ENCODE measurements at places on chromosomes 13 and 19.

DNA sequence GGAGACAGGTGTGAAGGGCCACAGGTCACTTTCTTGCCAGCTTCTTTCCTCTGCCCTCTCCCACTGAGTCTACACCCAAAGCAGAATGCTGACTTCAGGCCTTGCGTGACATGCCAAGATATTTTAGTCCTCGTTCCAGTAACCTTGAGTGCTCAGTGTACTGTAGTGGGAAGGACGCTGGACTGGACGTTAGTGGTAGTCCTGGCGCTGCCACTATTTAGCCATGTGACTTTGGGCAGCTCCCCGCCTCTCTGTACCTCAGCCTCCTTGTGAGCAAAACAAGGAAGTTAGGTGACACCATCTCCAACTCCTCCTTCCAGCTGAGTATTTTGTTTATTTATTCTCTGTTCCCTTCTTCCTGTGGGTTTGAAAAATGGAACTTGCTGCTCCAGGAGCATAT lies 86.1 kb downstream of the FRY start:
- no peak for DNase-seq

- peak; percentile 59 for DNase-seq
Observed at GRCh38 chr13:59677966-59678814, 485.5 kb downstream of the DIAPH3 start.

- no peak for DNase-seq
Observed at GRCh38 chr13:60629158-60629557, 232.1 kb downstream of the TDRD3 start.

DNA sequence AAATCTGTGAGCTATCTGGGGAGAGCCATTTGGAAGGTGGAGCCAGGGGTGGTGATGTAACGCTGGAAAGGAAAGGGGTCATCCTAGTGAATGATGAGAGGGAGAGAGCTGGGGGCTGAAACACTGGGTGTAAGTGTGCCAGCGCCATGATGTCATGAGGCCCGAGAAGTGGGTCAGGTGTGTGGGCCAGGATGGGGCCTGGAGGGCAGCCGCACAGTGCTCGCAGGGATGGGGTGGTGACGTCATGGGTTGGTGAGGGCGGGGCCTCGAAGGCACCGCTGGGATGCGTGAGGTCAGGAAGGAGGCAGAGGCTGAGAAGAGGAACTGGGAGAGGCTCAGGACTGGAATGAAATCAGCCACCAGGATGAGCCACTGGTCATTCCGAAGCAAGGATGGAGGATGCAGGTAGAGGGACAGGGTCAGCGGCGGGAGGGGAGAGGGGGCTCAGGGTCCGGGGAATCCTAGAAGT lies 4.4 kb downstream of the CCDC61 start:
- no peak for DNase-seq

DNA sequence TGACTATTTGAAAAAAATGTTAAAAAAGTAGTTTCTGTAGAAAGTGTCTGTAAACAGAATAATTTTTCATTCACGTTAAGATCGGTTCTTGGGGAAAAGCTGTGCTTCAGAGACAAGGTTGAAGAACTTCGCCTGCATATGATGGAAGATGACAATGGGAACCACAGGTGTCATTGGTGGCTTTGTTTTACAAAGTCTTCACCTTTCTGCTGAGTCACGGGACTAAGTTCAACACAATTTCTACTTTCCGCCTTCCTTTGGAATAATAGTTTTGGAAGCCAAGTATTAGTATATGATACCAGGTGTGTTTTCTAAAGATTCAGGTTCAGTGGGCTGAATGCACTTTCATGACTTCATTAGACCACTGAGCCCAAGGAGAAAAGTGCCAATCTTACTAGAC lies 155.6 kb upstream of the RNF113B start:
- DNase-seq = no peak

DNA sequence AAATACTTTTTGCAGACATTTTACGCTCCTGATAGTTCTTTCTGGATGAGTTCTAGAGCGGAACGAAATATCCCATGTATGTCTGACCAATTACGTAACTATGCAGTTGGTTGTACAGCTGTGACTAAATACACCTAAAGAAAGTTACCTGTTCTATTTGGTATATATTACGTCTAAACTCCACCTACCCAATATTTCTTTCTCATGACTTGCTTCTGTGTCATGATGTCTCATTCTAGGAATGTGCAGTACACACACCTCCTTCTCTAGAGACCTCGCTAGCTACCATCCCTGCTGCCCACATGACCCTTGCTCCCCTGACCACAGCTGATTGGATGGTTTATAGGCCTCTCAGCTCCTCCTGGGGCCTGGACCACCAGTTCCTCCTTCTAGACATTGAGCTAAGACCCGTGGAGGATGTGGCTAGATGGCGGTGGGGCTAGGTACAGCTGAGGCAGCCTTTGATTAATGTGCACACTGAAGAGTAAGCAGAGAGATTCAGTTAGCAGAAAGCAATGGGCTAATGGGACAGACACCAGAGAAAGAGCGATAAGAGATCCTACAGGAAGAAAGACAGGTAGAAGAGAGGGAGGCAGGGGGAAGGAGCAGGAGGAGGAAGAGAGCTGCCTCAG lies 422.1 kb downstream of the COG6 start:
- peak; percentile 4 for DNase-seq

- DNase-seq = peak; percentile 24
Observed at GRCh38 chr19:4851551-4852290, 15.7 kb downstream of the PLIN3 start.

GRCh38 chr13:110371550-110372465 lies 64.7 kb downstream of the COL4A2 start:
- no peak for DNase-seq

GRCh38 chr13:54301085-54301484 lies 1272.5 kb downstream of the OLFM4 start:
- DNase-seq = no peak

- DNase-seq = no peak
Observed at GRCh38 chr13:85503797-85504196, 295.4 kb downstream of the SLITRK6 start.

GRCh38 chr19:30376272-30376671 lies 4.1 kb downstream of the ZNF536 start:
- DNase-seq = no peak

GRCh38 chr19:38142176-38143035 lies 81.6 kb downstream of the DPF1 start:
- DNase-seq = peak; percentile 22

DNA sequence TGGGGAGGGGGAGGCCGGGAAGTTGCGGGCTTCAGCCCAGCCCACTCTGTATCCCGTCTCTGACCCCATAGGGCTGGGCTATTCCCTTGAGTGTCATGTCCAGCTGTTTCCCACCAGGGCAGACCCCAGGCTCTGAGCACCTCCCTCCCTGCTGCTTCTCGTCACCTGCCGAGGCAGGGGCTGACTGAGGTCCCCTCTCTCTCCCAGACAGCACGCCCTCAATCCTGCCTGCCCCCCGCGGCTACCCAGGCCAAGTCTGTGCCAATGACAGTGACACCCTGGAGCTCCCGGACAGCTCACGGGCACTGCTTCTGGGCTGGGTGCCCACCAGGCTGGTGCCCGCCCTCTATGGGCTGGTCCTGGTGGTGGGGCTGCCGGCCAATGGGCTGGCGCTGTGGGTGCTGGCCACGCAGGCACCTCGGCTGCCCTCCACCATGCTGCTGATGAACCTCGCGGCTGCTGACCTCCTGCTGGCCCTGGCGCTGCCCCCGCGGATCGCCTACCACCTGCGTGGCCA lies 625 bp downstream of the F2RL3 start:
- no peak for DNase-seq

DNA sequence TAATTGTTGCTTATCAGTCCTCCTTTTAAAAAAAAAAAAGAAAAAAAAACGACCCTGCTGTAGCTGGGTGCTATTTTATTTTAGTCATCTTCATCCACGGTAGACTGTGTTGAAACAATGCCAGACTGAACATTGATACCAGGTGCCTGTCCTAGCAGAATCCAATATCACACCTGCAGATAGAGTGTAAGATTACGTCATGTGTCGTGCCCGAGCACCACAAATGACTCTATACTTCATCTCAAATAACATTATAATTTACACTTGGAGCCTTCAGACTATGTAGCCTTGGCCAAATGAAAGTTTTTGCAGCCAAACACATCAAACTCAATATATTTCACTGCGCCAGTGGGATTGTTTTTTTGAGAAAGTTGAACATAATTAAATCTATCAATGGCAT lies 410.6 kb downstream of the FGF9 start:
- DNase-seq = no peak

DNA sequence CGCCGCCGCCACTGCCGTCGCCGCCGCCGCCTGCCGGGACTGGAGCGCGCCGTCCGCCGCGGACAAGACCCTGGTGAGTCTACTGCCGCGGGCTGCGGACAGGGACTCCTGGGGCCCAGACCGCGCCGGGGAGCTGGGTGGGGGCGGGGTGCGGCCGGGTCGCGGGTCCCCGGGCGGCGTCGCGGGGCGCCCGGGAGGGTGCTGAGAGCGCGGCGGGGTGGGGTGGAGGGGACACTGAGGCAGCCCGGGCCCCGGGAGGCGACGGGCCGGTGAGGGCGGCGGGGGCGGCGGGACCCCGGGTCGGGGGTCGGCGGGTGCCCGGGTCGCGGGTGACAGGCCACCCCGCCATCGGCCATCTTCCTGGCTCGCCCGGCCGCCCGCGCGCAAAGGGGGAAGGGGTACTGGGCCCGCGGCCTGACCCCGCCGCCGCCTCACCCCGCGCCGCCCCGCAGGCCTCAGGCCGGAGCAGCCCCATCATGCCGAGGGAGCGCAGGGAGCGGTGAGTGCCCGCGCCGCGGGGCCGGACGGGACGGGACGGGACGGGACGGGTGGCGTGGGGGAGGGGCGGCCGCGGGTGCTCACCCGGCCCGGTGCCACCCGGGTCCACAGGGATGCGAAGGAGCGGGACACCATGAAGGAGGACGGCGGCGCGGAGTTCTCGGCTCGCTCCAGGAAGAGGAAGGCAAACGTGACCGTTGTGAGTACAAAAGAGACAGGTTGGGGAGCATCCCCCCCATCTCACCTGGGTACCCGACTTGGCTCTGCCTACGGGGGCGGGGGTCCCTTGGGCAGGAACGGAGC lies 489 bp downstream of the CCNE1 start:
- DNase-seq = no peak

GRCh38 chr19:48968179-48968661 lies 3.1 kb downstream of the FTL start:
- DNase-seq = no peak

GRCh38 chr13:86840250-86841191 lies 830.6 kb upstream of the SLITRK5 start:
- no peak for DNase-seq

GRCh38 chr19:50214699-50215543 lies 11.5 kb downstream of the MYH14 start:
- no peak for DNase-seq

DNA sequence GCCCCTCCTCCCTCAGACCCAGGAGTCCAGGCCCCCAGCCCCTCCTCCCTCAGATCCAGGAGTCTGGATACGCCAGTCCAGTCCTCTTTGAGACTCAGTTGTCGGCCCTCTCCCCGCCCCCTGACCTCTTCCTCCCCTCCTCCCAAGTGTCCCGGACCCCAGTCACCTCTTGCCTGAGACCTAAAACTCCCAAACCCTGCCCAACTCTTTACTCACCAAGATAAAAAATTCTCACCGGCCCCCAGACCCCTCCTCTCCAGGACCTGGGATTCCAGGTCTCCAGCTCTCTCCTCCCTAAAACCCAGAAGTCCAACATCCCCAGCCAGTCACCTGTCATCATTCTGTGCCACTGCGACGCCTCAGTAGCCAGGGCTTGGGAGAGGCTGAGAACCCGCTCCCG lies 1.4 kb upstream of the HSD17B14 start:
- DNase-seq = no peak

DNA sequence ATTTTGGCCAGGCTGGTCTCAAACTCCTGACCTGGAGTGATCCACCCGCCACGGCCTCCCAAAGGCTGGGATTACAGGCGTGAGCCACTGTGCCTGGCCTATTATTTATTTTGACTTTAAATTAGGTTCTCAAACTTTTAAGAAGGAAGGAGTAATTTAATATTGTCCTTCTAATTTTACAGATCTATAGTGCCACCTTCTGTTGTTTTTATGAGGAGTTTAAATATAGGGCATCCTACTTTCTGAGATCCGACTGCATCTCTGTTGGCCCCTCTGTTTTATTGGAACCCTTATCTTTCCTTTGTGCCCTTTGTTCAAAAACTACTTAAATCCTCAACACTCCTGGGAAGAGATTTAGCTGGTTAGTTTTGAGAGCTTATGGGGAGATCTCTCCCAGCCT lies 25.4 kb upstream of the ZMYM5 start:
- no peak for DNase-seq

DNA sequence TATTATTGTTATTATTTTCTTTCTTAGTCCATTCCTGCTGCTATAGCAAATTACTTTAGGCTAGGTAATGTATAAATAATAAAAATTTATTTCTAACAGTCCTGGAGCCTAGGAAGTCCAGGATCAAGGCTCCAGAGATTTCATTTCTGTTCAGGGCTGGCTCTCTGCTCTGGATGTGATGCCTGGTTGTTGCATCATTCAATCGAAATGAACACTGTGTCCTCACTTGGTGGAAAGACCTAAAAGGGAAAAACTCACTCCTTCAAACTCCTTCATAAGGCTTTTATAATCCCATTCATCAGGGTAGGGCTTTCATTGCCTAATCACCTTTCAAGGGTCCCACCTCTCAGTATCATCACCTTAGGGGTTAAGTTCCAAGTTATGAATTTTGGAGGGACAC lies 395.0 kb downstream of the EFNB2 start:
- DNase-seq = no peak

DNA sequence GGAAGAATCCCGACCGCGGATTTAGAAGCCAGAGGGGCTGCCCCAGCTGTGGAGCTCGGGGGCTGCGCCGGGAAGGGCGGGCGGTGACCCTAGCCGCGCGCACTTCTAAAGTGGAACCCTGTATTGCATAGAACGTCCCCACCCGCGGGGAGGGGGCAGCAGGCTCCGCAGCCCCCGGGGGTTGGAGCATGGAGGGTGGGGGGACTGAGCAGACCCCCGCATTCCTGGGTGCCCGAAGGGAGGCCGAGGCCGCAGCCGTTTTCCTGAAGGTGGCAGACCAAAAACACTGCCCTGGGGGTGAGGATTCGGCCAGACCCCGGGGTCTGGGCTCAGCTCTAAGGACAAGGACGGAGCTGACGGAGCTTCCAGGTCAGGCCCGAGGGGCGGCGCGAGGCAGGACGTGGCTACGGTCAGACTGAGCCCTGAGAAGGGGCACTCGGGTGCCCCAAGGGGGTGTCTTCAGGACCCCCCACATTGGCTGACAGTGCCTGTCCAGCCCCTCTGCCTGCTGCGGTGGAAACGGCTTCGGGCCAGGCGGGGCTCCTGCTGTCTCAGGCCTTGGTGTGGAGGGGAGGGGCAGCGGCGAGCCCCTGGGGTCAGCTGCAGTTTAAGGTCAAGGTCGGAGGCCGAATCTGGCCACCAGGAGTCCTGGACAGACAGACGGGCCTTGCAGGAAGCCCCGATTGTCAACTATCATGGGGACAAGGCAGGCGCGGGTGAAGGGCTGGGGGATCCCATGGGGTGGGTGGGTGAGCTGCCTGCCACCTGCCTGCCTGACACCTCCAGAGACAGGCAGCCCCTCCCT lies 12.6 kb downstream of the MKNK2 start:
- no peak for DNase-seq
